ENCODE measurements at places on chromosomes 12 and 14. TPM values are rescaled to one million over a fixed set of nuclear protein-coding genes. Genes with fewer than 3 reads are reported as not detected.

Gene TMTC2
- total RNA-seq, result 131 TPM

Gene SLC4A8
- total RNA-seq, result 14.9 TPM

Gene OTOGL
- total RNA-seq, result not detected

Gene PPP1R36
- total RNA-seq, result 0.43 TPM

Gene AQP2
- not detected for total RNA-seq

Gene SIX6
- not detected for total RNA-seq

Gene DPY19L2
- 4.7 TPM for total RNA-seq

Gene FOXG1
- under 0.01 TPM for total RNA-seq

Gene PLBD2
- 31.0 TPM for total RNA-seq

Gene ANG
- total RNA-seq, result 6.7 TPM

Gene NTS
- total RNA-seq, result not detected

Gene NAA30
- 19.6 TPM for total RNA-seq

Data from placental epithelial cell (primary cell).